ENCODE measurements at places on chromosomes 7 and 10. TPM values are rescaled to one million over a fixed set of nuclear protein-coding genes. Genes with fewer than 3 reads are reported as not detected.

MYOZ1 gene
- 4.2 TPM for total RNA-seq

PKD1L1 gene
- 0.79 TPM for total RNA-seq

CELF2 gene
- 43.3 TPM for total RNA-seq

AUTS2 gene
- total RNA-seq, result 56.2 TPM

MKX gene
- 2.9 TPM for total RNA-seq

NRCAM gene
- total RNA-seq, result 50.4 TPM

Measured in spinal cord (tissue), 10 donors.